ENCODE measurements at places on chromosomes 2 and 18.

GRCh38 chr2:32453242-32454062 lies 96.6 kb downstream of the BIRC6 start:
- DNase-seq = no peak

DNA sequence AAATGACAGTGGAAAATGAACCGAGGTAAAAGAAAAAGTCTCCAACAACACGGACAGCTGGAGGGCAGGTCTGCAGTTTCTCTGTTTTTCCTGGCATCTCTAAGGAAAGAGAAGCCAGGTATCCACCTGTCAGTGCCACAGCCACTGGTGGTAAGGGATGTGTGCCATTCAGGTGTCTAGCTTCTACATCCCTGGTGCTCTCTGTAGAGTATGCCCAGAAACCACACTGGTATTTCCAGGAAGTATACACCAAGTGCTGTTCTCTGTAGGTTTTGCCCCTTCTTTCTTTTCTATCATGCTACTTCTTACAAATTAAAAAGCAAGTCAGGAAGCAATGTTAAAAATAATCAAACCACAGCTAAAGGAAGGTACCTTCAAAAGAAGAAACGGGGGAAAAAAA lies 7.6 kb upstream of the AGFG1 start:
- no peak for DNase-seq

GRCh38 chr2:176187200-176187898 lies 1.1 kb upstream of the HOXD1 start:
- peak; percentile 5 for DNase-seq

GRCh38 chr2:65383541-65384488 lies 48.6 kb downstream of the SPRED2 start:
- DNase-seq = no peak

DNA sequence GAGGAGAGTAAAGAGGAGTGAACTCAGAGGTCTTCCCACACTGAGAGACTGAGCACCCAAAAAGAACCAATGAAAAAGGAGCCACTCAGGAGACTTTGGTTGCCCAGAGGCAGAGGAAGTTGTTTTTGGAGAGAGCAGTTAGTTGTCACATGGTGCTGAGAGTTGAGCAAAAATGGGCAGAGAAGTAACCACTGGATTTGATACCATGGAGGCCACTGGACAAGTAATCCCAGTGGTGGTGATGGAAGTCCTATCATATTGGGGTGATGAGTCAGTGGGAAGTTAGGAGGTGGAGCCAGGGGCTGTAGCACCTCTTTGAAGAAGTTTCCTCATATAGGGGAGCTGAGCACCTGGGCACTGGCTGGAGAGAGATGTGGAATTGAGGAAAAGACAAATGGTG lies 235.8 kb downstream of the TPGS2 start:
- peak; percentile 20 for DNase-seq

DNA sequence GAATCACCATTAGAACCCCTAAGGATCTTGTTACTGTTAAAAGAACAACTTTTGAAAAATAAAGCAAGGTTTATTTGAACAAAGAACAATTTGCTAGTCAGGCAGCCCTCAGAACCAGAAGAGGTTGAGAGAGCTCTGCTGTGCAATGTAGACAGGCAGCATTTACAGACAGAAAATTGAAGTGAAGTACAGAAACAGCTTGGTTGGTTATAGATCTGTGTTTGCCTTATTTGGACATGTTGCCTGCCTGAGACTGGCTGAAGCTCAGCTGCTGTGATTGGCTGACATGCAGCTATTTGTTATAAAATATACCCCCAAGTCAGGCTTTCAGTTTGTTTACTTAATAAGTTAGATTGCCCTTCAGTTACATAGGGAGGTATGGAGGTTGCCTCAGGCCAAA lies 12.5 kb downstream of the MSTN start:
- peak; percentile 43 for DNase-seq

GRCh38 chr2:19505199-19506136 lies 147.0 kb upstream of the OSR1 start:
- no peak for DNase-seq

- no peak for DNase-seq
Measured at GRCh38 chr2:23478087-23478932, 93.3 kb downstream of the KLHL29 start.

DNA sequence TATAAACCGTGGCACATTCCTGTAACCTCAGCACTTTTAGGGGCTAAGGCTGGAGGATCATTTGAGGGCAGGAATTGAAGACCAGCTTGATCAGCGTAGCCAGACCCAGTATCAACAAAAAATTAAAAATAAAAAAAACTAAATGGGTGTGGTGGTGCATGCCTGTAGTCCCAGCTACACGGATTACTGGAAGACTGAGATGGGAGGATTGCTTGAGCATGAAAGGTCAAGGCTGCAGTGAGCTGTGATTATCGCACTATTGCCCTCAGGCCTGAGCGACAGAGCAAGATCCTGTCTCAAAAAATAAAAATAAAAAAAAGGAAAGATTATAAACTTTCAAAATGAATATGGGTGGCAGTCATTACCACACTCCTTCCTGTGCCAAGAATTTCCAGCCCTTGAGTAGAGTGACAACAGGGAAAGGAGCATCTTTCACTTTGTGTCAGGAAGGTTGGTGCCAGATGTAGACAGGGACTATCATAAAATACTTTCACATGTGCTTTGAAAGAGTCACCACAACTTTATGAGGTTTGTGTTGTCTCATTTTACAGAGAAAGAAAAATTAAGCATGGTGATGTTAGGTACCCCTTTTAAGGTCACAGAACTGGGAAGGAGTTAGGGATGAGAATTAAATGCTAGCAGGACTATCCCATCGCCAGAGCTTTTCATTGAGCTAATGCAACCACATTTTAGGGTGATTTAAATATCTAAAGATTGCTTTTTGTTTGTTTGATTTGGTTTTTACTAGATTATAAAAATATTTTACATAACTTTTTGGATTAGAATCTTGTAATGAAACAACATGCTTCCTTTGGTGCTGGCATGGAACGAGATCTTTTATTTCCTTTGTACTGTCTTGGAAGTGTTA lies 1617.4 kb upstream of the ACVR2A start:
- no peak for DNase-seq

DNA sequence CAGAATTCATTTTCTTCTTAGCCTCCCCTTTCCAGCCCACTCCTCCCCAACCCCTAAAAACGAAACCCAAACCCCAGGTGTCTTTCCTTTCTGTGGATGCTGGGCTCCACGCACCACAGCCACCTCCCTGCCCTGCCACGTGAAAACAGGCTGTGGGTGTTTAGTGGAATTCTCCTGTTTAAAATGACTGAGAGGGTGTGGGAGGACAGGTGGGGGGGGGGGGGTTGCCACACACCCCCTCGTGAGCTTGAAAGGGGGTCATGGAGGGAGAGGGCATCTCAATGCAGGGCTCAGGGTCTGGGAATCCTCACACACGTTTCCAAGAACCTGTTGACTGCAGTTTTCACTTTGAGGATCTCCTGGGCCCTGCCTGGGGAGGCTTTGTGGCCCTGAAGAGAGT lies 110.3 kb downstream of the FAM210A start:
- DNase-seq = no peak

DNA sequence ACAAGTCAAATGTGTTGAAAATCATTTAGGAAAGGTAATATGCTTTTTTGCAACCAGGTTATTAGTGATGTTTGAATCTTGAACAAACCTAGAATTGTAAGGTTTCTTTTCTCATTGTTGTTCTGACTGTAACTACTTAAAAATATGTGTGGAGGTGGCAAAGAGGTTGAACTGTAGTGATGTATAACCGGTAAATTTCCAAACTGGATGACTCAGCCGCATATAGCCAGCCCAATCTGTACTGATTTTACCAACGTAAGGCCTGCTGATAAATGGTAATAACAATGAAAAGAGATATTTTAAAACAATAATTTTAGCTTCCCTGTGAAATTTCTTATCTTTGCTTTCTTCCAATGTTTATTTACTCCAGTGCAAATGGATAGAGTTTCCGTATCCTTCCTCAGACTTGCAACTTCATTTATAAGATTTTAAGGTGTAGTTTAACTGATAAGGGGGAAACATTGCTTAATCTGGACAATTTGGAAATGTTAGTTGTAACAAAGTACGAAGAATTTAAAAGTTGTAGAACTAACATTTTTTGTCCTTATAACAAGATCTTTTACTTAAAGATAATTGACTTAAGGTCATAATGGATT lies 1170.4 kb upstream of the ZEB2 start:
- DNase-seq = no peak

DNA sequence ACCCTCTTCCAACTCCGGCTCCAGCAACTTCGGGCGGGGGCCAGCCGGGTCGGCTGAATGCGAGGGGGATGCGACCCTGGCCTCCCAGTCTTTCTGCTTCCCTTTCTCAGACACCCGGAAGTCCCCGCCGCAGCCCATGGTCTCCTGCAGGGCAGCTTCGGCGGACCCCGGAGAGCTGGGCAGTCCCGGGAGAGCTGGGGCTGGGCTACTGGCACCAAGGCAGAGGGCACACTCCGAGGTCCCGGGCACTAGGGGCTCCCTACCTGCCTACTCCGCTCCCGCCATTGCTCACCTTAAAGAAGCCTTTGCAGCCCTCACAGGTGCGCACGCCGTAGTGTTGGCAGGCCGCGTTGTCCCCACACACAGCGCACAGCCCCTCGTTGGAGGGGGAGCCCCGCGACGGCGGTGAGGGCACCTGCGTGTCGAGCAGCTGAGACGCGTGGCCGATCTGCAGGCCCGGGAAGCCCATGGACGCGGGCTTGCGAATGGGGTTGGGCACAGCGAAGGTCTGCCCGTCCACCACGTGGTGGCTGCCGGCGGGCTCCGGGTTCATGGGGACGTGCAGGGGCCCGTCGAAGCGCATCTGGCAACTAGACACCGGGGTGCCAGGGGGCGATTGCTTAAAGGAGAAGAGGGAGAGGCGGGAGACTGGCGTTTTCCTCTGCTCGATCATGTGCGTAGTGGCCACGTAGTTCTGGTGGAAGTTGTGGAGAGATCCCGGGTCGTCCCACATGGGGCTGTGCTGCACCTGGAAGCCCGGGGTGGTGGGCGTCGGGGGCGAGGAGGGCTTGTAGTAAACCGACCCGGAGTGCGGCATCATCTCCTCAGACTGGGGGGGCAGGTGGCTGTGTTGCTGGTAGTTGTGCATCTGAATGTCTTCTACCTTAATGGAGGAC lies 3.2 kb downstream of the NR4A2 start:
- no peak for DNase-seq

- no peak for DNase-seq
Measured at GRCh38 chr2:112272669-112273068, 2.7 kb upstream of the ZC3H6 start.

GRCh38 chr2:138771534-138771933 lies 8.7 kb downstream of the NXPH2 start:
- DNase-seq = no peak

DNA sequence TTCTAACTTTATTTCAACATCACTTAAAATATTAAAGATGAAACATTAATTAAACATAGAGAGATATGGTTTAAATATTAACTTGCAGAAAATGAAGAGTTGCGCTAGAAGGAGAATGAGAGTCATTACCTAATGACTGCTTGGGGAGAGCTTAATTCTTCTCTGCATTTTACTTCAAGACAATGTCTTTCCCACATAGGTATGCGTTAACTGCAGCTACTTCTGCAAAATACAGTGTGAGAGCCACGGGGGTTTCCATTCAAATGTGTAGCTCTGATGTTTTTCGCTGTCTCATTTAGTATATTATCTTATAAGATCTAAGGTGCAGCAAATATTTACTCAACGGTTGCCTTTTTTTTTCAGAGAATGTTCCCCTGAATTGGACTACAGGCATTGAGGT lies 126.7 kb downstream of the TMX3 start:
- no peak for DNase-seq

DNA sequence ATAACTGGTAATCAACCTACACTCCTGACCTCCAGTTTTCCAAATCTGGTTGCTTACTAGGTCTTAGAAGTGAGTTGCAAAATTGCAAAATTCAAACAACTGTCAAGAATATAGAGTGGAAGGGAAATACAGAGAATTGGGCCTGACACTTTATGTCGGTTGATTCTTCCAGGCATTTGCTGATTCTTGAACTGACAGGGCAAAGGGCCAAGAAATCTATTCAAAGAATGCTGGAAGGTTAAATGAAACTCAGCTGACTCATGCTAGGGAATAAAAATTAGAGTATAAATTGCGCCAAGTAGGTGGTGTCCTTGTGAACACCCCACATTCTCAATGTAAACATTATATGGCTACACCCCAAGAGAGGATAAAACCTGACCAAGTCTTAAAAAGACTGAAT lies 21.5 kb upstream of the ZSCAN30 start:
- peak; percentile 28 for DNase-seq

DNA sequence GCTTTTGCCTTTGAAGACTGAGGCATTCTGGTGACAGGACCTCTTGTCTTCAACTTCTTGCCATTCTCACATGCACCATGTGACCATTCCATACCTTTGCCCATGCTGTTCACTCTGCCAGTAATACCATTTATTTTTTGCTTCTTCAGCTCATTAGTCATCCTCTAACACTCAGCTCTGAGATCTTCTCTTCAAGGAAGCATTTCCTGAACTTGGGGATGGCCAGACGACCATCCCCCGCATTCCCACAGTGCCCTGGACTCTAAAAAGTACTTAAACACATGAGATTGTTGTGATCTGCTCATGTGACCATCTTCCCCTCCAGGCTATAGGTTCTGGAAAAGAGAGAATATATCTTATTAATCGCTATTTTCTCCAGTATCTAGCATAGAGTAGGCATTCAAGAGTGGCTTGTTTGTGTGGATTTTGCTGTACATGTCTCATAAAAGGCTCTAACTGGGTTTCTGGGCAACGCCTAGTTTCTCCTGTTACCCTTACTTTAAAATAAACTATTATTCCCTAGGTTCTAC lies 33.9 kb downstream of the PAX3 start:
- peak; percentile 66 for DNase-seq

DNA sequence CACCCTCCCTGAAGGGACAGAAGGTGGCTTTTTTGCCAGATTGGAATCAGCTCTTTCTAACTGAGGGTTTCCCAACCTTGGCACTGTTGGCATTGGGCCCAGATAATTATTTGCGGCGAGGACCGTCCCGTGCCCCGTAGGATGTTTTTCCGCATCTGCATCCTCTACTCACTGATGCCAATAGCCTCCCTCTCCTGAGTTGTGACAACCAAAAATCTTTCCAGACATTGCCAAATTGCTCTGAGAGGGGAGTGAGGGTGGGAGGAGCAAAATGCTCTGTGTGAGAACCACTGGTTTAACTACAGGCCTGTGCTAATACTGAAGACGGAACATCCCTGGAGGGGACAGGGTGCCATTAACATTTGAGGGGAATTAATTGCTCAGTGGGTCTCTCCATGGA lies 33.6 kb upstream of the GLI2 start:
- no peak for DNase-seq
